ENCODE measurements at places on chromosomes 6 and 20.

- no peak for DNase-seq
Observed at GRCh38 chr6:88916615-88917208, 46.7 kb downstream of the RNGTT start.

DNA sequence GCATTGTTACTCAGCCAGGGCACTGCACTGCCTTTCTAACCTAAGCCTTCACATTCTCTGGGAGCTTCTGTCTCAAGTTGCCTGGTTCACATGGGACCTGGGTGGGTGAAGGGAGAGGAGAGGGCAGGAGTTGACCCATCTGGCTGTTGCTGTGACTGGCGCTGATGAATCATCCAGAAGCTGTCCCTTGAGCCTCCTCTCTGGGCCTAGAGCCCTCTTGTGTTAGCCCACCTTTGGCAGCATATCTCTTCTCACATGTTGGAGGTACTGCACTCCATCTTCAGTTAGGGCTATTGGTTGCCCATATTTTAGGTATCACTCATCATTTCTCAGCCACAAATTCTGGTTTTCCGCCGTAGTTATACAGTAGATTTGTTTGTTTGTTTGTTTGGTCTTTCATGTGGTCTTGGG lies 19.8 kb downstream of the XRN2 start:
- no peak for DNase-seq

- no peak for DNase-seq
Observed at GRCh38 chr6:114432400-114432799, 89.6 kb upstream of the HS3ST5 start.

DNA sequence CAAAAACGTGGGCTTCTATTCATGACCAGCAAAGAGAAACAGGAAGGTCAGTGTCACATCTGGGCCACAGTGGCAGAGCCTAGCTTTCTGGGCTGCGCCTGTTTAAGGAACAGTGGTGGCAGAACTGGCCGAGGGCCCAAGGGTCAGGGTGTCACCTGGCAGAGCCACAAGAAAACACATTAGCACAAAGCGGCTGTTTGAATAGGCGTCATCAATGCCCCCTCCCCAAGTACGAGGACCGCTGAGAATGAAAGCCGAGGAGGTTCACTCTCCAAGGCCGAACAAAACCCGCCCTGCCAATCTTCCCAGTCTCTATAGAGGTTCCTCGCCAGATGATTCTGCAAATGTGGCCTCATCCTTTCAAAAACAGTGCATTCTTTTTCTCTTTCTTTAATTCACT lies 125.2 kb upstream of the TRAF3IP2 start:
- DNase-seq = no peak

- no peak for DNase-seq
Observed at GRCh38 chr6:164825386-164825785, 484.0 kb downstream of the C6orf118 start.

- no peak for DNase-seq
Observed at GRCh38 chr6:89834884-89835792, 5.5 kb downstream of the CASP8AP2 start.

- no peak for DNase-seq
Observed at GRCh38 chr6:49339096-49339495, 124.0 kb downstream of the MMUT start.

DNA sequence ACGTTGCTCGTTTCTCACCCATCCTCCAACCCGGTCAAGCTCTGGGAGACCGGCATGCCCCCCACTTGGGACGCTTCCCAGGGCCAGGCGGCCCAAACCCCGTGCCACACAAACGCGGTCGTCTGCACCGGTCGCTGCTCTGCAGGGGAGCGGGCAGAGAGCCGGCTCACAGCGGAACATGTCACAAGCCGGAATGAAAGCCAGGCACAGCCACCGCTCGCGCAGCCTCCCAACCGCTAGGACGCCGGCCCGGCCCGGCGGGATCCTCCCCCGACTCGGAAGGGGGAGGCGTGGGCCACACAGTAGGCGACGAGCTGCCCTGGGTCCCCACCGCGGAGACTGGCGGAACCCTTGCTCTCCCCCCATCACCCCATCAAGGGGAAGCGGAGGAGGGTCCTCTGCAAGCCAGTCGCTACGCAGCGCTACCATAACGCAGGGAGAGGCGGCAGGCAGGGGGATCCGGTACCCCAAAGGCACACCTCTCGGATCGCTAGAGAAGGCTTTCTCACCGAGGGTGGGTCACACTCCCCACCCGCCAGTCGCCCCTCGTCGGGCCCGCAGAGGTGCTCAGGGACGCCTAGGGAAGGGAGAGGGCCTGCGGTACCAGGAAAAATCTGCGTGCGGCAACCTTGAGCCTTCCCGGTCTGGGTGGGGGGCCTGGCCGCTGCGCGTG lies 768.4 kb upstream of the DEFB115 start:
- no peak for DNase-seq

DNA sequence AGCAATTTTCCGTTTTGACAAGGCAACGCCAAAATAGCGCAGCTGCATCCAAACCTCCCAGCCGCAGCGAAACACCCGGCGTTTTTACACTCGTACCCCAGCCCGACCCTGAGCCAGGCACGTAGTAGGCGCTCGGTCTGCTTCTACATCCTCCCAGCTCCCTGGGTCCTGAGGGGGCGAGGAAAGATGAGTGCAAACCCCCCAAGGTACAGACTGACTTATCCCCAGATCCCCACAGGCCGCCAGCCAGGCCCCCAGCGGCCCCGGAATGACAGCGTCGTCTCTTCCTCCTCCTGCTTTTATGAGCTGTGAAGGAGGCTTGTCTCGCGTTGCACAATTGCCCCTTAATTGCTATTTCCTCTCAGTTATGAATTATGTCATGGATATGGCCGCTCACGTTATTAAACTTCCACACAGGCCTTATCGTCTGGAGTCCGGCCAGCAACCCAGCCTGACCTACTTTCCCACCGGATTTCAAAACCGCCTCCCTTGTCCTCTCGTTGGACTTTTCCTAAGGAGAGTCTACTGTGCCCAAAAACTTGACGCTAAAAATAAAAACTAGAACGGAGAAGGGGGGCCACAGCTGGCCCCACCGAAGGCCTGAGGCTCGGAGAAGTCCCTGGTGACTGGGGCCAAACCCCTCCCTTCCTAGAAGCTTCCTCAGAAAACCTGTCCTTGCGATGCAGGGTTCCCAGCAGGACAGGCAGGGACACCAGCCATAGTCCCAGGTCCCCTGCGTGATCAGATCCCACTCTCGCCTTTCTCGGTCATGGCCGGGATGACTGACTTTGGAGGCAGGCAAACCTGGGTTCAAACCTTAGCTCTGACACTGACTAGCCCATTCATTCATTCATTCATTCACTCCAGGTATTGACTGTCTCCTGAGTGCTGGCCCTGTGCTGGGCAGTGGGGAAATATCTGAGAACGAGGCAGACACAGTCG lies 130.9 kb upstream of the PTPN1 start:
- peak; percentile 16 for DNase-seq

DNA sequence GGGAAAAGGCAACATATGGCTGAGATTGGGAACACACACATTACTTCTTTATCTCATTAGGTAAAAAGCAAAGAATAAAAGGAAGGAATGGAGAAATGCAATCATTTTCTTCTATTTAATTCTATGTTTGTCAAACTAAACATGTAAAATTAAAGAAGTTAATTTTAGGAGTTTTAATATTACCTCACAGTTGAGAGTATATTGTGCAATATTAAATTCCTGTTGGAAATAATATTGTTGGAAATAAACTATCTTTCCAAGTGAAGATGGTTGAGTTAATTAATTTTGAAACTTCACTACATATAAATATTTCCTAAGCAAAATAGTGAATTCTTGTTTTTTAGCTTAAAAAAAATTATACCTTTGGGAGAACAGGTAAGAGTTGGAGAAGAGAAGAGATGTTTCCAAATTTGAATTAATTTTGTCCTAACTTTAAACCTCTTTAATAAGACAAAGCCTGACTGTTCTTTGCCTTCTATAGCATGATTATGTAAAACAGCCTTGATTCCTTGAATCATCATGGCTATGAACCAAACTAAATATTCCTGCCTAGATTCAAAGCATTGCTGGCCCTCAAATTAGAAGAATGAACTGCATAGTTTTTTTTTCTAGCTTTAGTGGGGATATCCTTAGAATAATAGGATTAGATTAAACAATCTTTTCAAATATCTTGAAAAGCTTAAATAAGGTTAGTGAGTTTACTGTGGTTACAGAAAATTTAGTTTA lies 1349.1 kb upstream of the ADGRB3 start:
- peak; percentile 8 for DNase-seq

GRCh38 chr6:107656401-107656800 lies 166.5 kb downstream of the SOBP start:
- no peak for DNase-seq

DNA sequence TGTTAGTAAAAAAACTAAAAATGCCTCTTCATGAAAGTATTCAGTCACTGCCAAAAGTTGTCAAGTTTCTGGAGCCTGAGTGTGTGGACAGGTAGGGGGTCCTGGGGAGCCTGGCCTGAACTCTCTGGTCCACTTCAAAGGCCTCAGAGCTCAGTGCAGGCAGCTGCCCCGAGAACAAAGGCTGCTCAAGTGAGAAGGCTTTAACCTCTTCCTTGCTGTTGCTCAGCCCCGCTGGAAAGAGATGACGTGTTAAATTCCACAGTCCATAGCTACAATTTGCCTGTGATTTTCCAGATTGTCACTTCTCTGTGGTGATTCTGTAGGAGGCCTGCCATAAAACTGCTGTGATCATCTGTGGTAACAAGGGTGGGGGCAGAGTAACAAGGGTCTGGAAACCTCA lies 96.9 kb downstream of the FAM120B start:
- DNase-seq = peak; percentile 76
